IPS DF 6.9 (cell line): ENCODE measurements at places on chromosomes 5 and 9.

GRCh38 chr5:57566914-57567313 is 84.3 kb upstream of the ACTBL2 start:
- no peak overlapping the region for H3K27ac ChIP-seq
- no peak for DNase-seq
- no peak overlapping the region for H3K4me3 ChIP-seq
- H3K4me1 ChIP-seq = no peaks in the 10 kb centered on the region
- no peaks in the 10 kb centered on the region for H3K36me3 ChIP-seq

DNA sequence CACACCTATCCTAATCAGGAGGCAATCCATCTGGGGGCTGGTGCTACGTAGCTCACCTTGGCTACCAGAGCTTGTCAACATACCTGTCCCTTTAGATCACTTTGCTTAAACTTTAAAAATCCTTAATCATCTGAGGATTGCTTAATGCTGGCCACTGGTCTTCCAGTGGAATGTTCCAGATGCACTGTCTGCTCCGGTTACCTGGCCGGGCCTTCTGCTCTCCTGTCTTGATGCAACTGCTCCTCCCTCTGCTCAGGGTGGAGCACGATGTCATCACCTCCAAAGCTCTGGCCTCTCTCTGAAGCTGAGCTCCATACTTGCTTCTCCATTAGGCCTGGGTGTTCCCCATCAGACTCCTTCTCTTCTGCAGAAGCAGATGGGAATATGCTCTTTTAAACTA is 106.5 kb upstream of the OTULINL start:
- H3K36me3 ChIP-seq = peaks cover 2% of the 10 kb centered on the region; the same call in 1 of the 2 replicates
- no peak for DNase-seq
- H3K4me1 ChIP-seq = no peaks in the 10 kb centered on the region
- H3K4me3 ChIP-seq = no peak overlapping the region
- no peaks in the 10 kb centered on the region for H3K27me3 ChIP-seq
- H3K27ac ChIP-seq = no peak overlapping the region

GRCh38 chr5:59891962-59892643 is 1.4 kb downstream of the PDE4D start:
- H3K4me1 ChIP-seq = no peaks in the 10 kb centered on the region
- no peak for DNase-seq
- H3K36me3 ChIP-seq = no peaks in the 10 kb centered on the region
- H3K27ac ChIP-seq = no peak overlapping the region

- H3K36me3 ChIP-seq = no peaks in the 10 kb centered on the region
- DNase-seq = no peak
- H3K4me3 ChIP-seq = no peak overlapping the region
- no peak overlapping the region for H3K27ac ChIP-seq
- no peaks in the 10 kb centered on the region for H3K4me1 ChIP-seq
Measured at GRCh38 chr9:26954050-26954508, 2.1 kb upstream of the IFT74 start.

- no peak for DNase-seq
- H3K4me3 ChIP-seq = no peak overlapping the region
- H3K27me3 ChIP-seq = no peaks in the 10 kb centered on the region
- no peaks in the 10 kb centered on the region for H3K36me3 ChIP-seq
Measured at GRCh38 chr5:149007174-149007573, 55.7 kb downstream of the SH3TC2 start.

DNA sequence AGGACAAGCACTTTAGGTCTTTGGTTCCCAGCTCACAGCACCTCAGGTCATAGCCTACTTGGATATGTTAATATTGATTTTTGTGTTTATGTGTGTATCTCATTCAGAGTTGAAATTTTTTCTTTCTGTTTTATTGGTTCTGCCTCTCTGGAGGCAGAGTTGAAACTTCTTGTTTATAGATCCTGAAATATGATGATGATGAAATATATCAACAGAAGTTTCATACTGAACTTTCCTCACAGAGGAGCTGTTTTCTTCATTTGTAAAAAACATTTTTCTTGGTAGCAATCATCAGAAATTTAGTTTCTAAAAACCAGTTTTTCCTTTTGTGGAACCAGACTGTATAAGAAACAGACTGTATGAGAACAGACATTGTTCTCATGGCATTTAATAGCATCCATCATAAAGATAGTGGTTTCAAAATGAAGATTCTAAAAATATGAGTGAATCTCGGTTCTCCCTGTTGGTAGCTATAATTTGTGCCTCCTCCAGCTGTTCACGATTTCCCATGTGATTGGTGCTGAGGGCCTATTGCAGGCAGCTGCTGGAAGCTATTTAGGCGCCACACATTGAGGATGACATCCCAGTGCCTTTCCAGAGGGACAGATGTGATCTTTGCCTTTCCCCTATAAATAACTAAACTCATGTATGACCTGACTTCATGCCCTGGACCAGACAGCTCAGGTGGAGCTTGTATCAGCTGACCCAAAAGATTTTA is 39.5 kb upstream of the CFAP157 start:
- no peaks in the 10 kb centered on the region for H3K4me1 ChIP-seq
- H3K4me3 ChIP-seq = no peak overlapping the region
- no peaks in the 10 kb centered on the region for H3K27me3 ChIP-seq
- no peak for DNase-seq
- peaks cover 4% of the 10 kb centered on the region; the same call in 1 of the 2 replicates for H3K36me3 ChIP-seq

GRCh38 chr5:14995229-14995628 is 123.7 kb upstream of the ANKH start:
- H3K4me3 ChIP-seq = no peak overlapping the region
- no peaks in the 10 kb centered on the region for H3K27me3 ChIP-seq
- no peak overlapping the region for H3K27ac ChIP-seq
- no peaks in the 10 kb centered on the region for H3K36me3 ChIP-seq

GRCh38 chr9:135663857-135664256 is 748 bp downstream of the LCN9 start:
- no peak overlapping the region for H3K27ac ChIP-seq
- no peak overlapping the region for H3K4me3 ChIP-seq

DNA sequence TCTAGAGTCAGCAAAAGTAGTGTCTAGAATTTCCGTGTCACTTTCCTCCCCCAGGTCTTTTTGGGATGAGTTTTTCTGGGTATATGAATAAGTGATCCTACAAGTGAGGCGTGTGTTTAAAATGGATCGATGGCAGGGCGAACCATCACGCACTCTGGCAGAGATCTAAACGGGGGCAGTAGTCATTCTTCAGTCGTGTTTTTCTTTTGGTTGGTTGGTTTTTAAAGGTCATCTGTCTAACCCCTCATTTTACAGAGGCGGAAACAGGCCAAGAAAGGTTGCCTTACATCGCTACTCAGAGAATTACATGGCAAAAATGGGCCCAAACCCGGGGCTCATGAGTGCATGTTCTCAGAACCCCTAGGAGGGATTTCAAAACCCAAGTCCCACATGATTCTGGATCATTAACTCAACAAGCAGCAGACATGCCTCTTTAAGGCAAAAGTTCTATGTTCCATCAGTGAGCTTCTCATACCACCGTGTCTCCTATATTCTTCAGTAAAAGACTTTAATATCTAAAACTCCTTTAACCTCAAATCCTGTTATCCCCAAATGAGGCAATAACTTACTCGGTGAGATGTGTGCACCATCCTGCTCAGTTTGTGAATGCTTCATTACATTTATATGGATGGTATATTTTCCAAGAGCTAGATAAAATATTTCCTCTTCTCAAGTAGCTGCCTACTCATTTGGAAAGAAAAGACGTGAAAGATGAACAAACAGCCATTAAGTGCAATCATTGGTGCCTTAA is 145.8 kb downstream of the AOPEP start:
- H3K27ac ChIP-seq = no peak overlapping the region
- H3K4me3 ChIP-seq = no peak overlapping the region
- no peak for DNase-seq
- no peaks in the 10 kb centered on the region for H3K27me3 ChIP-seq
- no peaks in the 10 kb centered on the region for H3K4me1 ChIP-seq
- H3K36me3 ChIP-seq = no peaks in the 10 kb centered on the region

DNA sequence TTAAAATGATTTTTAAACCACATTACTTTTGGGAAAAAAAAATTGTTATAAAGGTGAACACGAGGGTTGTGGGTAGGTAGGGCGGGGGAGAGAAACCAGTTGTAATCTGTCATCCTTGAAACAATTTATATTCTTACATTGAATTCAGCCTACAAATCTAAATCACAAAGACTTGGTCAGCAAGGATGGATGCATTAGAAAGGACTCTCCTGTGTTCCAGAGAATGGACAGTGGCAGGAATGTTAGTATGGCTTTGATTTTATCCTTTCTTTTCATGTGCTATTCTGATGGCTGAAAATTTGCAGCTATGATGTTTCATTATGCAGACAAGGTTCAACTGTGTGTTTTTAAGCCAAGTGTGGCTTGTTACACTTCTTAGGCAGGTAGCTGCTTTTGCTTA is 234.7 kb downstream of the SLF1 start:
- peaks cover 3% of the 10 kb centered on the region; the same call in 1 of the 2 replicates for H3K4me1 ChIP-seq
- DNase-seq = no peak
- no peak overlapping the region for H3K4me3 ChIP-seq
- no peaks in the 10 kb centered on the region for H3K27me3 ChIP-seq
- H3K27ac ChIP-seq = no peak overlapping the region
- H3K36me3 ChIP-seq = no peaks in the 10 kb centered on the region
